ENCODE measurements at places on chromosomes 6 and 20.

DNA sequence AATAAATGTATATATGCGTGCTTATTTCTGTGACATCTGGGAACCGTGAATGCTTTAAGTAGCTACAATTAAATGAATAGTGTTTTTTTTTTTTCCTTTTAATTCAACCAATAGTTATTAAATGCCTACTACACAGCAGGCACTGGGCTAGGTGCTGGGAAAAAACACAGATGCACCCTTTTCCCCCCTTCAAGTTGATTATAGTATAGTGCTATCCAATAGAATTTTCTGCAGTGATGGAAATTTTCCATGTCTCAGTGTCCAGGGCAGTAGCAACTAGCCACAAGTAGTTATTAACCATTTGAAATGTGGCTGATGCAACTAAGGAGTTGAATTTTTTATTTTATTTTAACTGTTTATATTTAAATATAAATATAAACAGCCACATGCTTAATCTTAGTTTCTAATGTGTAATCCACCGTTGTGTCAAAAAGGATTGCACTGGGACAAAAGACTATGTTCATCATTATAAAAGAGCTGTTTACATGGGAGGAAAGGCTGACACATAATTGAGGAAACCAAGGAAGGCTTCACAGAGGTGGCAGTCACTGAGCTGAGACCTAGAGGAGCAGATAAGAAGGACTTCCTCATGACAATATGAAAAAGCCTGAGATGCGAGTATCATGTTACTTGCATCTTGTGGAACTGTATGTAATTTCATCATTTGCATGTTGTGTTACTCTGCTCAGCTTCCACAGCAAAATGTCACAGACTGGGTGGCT is 261.2 kb upstream of the PLCB4 start:
- no peak for DNase-seq

- no peak for DNase-seq
Observed at GRCh38 chr6:169791721-169792131, 40.3 kb downstream of the ERMARD start.

- DNase-seq, result no peak
Observed at GRCh38 chr20:9253006-9253539, 184.2 kb downstream of the PLCB4 start.

DNA sequence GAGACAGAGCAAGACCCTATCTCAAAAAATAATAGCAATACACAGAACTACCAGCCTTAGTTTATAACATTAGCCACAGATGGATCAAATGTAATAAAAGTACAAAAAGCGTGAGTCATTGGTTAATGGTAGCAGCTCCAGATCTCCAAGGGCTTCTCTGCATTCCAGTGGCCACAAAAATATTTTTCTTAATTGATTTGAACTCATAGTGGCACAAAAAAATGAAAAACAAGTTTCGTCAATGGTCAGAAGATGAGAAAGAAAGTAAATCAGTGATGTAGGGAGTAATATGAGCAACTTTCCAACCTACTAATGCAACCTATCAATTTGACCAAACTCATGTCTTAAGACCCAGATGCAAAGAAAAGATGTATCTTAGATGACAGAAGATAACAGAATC is 79.6 kb downstream of the CEP57L1 start:
- no peak for DNase-seq

DNA sequence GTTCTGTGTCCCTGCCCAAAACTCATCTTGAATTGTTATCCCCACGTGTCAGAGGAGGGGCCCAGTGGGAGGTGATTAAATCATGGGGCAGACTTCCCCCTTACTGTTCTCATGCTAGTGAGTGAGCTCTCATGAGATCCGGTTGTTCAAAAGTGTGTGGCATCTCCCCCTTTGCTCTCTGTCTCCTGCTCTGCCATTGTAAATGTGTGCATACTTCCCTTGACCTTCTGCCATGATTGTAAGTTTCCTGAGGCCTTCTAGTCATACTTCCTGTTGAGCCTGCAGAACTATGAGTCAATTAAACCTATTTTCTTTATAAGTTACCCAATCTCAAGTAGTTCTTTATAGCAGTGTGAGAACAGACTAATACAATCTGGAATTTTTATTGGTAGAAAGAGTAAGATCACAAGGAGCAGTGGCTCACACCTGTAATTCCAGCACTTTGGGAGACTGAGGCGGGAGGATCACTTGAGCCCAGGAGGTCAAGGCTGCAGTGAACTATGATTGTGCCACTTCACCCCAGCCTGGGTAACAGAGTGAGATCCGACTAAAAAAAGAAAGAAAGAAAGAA is 47.1 kb upstream of the SLC22A16 start:
- no peak for DNase-seq

GRCh38 chr6:75602246-75603105 is 796 bp downstream of the SENP6 start:
- peak; percentile 47 for DNase-seq

- DNase-seq, result peak; percentile 24
Observed at GRCh38 chr20:56429502-56429901, 17.4 kb downstream of the CASS4 start.

DNA sequence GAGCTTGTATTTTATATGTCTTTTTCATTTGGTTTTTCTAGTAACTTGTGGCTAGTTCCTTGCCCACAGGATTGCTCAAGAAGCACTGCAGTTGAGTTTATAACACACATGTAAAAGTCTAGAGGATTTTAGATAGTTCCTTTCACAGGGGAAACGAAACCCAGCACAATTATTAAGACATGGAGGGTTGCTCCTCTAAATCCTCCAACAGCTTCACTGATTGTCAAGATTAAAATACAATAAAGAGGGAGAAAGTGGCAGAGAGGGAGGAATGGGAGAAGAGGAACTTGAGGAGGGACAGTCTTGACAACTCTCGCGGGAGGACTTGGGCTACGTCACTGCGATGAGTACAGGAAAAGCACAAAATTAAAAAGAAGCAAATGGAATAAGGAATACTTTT is 9.7 kb upstream of the TBC1D7 start:
- no peak for DNase-seq

DNA sequence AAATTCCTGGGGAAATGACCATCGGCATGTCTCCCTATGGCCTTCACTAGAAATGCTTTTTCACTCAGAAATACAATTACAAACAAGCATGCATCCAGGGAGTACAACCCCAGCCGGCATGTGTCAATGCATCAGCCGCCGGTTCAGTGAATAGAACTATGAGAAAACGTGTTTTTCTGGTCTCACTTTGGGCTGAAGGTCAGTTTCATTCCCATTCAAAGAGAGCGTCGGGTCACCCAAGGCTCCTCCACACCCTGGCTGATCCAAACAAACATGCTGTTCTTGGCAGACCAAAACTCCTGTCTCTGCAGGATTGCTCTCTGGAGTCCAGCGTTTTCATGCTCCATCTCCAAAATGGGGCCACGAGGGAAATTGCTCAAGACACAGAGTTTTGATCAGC is 35.5 kb upstream of the NXT1 start:
- DNase-seq, result no peak

DNA sequence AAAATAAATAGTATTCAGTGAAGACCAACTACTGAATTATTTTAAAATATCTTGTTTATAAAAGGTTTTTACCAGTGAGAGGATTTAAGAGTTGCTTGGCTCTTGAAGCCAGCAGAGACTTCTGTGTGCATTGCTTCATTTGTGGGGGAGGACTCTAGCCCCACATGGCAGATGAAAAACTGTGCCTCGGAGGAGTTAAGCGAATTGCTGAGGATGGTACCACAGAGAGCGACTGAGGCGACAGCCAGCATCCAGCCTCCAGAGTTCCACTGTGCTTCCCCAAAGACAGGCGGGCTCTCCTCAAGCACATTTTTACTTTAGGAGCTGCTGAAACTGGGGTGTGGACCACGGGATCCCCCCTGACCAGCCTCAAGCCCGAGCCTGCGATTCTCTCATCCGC is 80.7 kb downstream of the THBS2 start:
- DNase-seq, result no peak

GRCh38 chr6:154619146-154619545 is 108.7 kb upstream of the CNKSR3 start:
- no peak for DNase-seq

DNA sequence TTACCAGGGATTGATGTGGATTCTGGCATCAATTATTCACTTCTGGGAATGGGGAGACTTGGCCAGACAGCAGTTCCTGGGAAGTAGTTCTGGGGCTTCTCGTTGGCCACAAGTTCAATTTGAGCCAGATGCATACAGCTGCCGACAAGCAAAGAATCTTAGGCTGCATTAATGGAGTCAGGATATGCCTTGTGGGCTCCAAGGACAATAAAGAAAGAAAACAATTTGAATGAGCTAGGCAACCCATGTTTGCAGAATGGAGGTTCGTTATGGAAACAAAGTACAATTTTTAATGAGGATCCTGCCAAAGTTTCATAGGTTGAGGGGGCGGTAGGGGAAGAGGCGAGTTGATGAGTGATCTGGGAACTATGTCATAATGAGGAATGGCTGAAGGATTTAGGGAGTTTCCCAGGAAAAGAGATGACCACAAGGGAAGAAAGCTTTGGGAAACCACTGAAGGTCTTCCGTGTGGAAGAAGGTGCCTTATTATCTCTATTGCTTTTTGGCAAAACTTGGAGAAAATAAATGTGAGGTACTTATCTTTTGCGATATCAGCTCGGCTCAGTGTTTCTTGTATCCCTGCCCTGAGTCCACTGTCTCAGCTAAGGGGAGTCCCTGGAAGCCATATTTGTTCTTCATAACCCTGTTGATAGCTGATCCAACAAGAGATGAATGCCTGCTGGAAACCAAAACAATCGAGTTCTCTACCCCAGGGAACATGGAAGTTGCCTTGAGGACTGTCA is 181.0 kb upstream of the ZNF217 start:
- DNase-seq, result no peak

- no peak for DNase-seq
Observed at GRCh38 chr20:44471481-44471882, 4.2 kb upstream of the TTPAL start.

DNA sequence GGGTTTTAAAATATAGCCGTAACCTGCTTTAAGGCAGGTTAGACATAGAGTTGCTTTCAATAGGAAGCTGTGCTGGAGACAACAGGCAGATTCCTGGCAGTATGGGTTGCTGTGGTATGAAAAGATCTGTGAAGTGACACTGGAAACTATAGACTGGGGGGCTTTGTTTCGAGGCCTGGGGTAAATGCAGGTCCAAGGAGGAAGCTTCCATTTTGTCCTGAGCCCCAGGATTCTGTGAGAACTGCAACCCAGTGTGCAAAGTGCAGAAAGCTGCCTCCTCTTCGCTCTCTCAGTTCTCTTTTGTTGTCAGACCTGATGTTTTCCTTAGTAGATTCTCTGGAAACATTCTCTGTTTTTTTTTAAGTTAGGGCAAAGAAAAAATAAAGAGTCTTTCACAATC is 86.9 kb downstream of the LYRM4 start:
- no peak for DNase-seq

- DNase-seq, result no peak
Observed at GRCh38 chr6:56499095-56499494, 143.6 kb downstream of the DST start.

- DNase-seq, result no peak
Observed at GRCh38 chr6:28446818-28447511, 3.7 kb upstream of the ZSCAN23 start.

DNA sequence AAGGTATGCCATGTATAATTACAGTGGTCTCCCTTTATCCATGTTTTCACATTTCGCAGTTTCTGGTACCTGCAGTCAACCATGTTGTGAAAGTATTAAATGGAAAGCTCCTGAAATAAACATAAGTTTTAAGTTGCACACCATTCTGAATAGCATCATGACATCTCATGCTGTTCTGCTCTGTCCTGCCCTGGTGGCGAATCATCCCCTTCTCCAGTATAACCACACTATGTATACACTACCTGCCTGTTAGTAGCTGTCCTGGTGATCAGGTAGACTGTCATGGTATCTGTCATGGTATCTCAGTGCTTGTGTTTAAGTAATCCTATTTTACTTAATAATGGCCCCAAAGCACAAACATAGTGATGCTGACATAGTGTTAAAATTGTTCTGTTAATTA is 97.1 kb downstream of the ZFAND3 start:
- DNase-seq, result no peak

DNA sequence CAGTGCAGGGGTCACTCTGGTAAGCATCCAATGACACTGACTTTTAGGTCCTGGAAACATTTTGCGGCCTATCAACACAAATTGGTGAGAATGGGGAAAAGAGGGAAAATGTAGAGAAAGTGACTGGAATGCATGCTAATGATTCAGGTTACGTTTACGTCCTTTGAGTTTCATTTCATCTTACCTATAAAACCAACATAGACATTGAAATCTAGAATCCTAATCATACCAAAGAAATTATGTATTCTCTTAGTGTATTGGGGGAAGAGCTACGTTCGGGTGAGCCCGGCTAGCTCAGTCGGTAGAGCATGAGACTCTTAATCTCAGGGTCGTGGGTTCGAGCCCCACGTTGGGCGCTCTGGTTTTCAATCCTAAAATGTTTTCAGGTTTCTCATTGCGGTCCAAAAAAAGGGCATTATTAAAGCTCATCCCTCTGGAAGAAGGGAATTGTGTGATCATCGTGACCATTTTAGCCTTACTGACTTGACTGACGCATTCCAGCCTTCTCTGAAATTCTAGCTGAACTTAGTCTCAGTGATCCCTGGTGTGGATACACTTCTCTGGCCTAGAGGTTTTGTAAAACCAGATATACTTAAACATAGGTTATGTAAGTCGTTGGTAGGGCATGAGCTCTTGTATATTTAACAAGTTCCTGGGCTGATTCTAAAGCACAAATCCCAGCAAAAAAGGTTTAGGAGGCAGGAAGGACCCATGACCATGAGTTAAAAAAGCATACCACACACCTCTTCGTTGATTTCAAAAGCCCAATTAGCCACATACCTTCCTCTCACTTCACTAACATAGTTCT is 18.3 kb downstream of the HMGN4 start:
- DNase-seq, result no peak

DNA sequence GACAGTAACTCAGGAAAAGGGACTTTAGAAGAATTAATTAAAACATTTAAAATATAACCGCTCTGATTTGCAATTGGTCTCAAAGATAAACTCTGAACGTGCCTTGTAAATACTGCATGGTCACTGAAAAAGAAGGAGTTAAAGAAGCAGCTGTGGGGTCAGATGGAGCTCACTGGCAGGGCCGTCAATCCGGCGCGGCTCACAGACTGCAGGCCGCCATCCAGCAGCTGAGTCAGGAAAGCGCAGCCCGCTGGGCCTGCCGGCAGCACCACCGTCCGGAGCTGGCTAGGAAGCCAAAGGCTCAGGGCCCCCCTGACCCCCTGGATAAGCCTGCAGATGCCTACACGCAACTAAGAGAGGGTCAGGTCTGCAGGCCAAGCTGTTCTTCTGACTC is 54.2 kb upstream of the FRMD1 start:
- DNase-seq, result no peak

DNA sequence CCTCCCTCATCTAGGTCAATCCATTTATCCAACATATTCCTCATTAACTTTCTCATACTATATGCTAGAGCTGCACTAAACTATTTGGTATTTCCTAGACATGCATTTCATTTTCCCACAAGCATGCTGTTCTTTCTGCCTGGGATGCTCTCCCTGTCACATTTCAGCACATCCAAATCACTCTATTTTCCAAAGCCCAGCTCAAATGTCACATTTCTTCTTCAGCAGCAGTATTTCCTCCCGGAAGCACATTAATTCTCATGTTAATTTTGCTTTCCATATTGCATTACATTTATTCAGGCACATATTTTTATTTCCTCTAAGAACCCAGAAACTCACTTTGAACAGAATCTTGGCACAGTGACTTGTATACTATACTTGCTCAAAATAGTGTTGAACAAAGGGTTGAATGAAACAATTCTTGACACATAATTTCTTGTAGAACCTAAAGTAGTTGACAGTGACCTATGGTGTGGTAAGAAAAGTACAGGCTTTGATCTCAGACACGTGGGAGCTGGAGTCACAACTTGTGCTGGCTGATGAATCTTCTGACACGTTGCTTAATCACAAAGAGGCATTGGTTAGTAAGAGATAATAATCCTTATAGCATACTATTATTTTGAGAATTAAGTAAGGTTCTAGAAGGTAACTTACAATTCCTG is 30.8 kb upstream of the CD2AP start:
- DNase-seq, result no peak

Data from stimulated activated CD4-positive, alpha-beta T cell treated with anti-CD3 and anti-CD28 coated beads, Interleukin-15, amount 100 ng/mL, for 1 hour (primary cell).